Activated naive CD4-positive, alpha-beta T cell treated with anti-CD3 and anti-CD28 coated beads, Interleukin-2, amount 10 ng/mL, durations not matched to agents 7 days and 5 days (primary cell): ENCODE measurements at places on chromosomes 2 and 18.

DNA sequence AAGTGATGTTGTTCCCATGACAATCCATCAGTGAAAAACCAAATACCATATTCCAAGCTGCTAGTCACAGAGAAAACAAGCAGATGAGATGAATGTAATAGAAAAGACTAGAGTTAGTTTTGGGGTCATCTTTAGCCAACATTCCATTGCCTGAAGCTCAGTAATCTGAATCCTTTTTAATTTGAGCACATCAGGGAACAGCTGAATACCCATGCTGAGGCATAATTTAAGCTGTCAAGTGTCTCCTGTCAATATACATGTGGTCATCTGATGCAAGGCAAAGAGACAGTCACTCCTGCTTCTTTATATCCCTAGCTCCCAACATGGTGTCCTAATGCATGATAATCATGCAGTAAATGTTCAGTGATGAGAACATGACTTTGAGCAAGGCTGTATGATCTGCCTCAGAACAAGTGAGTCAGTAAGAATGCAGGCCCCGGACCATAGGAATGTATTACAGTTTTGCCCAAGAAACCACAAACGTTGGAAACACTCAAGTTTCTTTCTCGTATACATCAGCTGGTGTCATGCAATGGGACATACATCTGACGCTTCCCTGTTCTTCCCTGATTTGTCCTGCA lies 48.0 kb downstream of the CDK15 start:
- DNase-seq, result no peak

- no peak for DNase-seq
Observed at GRCh38 chr18:54100466-54100865, 124.0 kb downstream of the MBD2 start.

DNA sequence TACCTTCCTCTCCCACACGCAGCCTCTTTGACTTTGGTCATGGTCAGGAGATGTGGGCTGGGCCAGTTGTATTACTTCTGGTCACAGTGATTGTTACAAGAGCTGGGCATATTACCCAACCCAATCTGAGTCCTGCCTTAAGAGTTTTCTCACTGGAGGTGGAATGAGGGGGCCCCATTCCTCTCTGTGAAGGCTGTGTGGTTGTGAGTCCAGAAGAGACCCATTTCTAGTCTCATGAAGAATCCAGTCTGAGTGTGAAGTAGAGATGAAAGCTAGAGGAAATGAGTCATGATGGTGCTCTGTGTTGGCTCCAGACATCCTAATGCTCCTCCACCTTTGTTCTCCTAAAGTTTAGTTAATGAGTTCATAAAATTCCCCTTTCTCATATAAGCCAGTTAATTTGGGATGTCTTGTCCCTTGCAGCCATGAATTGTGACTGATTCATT lies 50.8 kb upstream of the RASGRP3 start:
- DNase-seq, result no peak

DNA sequence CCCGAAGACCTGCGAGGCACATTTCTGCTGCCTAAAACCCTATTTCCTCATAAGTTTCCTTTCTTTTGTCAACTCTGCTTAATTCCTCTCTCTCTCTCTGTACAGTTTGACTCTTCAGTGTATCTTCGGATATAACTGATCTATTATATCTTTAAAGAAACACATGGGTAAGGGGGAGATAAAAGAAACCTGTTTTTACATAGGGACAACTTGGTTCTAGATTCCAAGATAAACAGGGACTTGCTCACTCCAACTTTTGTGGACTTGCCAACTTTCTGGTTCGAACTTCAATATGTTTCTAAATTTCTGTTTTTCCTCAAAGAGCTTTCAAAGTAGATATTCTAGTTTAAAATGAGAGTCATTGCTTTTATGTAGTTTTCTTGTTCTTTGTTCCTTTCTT lies 182.7 kb upstream of the EPC2 start:
- no peak for DNase-seq

- no peak for DNase-seq
Observed at GRCh38 chr2:160209516-160209856, 9.4 kb upstream of the ITGB6 start.
